Urinary bladder (tissue), 4 donors: ENCODE measurements at places on chromosomes 4 and X. TPM values are rescaled to one million over a fixed set of nuclear protein-coding genes. Genes with fewer than 3 reads are reported as not detected.

The MORC4 gene
- total RNA-seq: 44.6 TPM

The TENM3 gene
- total RNA-seq: 26.6 TPM

The MAGEB1 gene
- total RNA-seq: not detected

The IKBKG gene
- 5.3 TPM for total RNA-seq

The MAGEA9B gene
- total RNA-seq: not detected

The TMPRSS11D gene
- not detected for total RNA-seq

The RNF113A gene
- total RNA-seq: 7.8 TPM

The FGD1 gene
- 5.7 TPM for total RNA-seq

The SYN1 gene
- 0.63 TPM for total RNA-seq

The OPRPN gene
- total RNA-seq: not detected

The VGLL1 gene
- total RNA-seq: 7.5 TPM

The HS6ST2 gene
- total RNA-seq: 8.6 TPM

The HSD17B11 gene
- total RNA-seq: 79.2 TPM

The CXorf49 gene
- total RNA-seq: not detected

The RAB33A gene
- total RNA-seq: 2.5 TPM

The MEPE gene
- not detected for total RNA-seq

The XAGE1A gene
- not detected for total RNA-seq

The VCX2 gene
- total RNA-seq: not detected

The CD38 gene
- 2.0 TPM for total RNA-seq

The CCSER1 gene
- total RNA-seq: 88.0 TPM

The PHOX2B gene
- total RNA-seq: 3.3 TPM

The TEX13C gene
- not detected for total RNA-seq

The UGT2B11 gene
- not detected for total RNA-seq
